ENCODE measurements at places on chromosomes 13 and 19. TPM values are rescaled to one million over a fixed set of nuclear protein-coding genes. Genes with fewer than 3 reads are reported as not detected.
A peak's percentile ranks its signal among the peaks of the same experiment; 100 is the strongest.

The PSG1 gene
- total RNA-seq, result 1.4 TPM

The RASIP1 gene
- 0.26 TPM for total RNA-seq

The KLK14 gene
- total RNA-seq, result not detected

The UFM1 gene
- 69.5 TPM for total RNA-seq

The PCP2 gene
- not detected for total RNA-seq

The PLPP2 gene
- not detected for total RNA-seq

The PLIN4 gene
- total RNA-seq, result not detected

The ZNF486 gene
- total RNA-seq, result 3.0 TPM

DNA sequence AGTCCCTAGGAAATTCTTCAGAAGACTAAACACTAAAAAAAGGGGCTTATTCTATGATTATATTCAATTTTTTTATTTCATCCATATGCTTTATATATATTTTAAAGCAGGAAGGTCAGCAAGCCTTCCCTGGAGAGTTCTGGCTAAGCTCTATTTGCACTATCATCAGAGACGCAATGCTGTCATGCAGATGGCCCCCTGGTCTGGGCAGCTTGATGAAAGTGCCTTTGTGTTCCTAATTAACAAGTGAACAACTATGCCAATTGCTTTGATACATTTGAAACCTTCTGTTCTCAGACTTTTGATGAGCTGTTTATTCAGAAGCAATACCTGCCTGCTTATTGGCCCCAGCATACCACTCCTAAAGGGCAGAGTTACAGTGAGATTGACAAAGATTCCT is 1344.6 kb downstream of the OLFM4 start:
- DNase-seq, result no peak

- DNase-seq, result no peak
These were observed 114.6 kb downstream of the TDRD3 start for GRCh38 chr13:60511637-60512036.

- no peak for DNase-seq
These were observed 65.6 kb downstream of the CELF5 start for GRCh38 chr19:3289971-3290569.

DNA sequence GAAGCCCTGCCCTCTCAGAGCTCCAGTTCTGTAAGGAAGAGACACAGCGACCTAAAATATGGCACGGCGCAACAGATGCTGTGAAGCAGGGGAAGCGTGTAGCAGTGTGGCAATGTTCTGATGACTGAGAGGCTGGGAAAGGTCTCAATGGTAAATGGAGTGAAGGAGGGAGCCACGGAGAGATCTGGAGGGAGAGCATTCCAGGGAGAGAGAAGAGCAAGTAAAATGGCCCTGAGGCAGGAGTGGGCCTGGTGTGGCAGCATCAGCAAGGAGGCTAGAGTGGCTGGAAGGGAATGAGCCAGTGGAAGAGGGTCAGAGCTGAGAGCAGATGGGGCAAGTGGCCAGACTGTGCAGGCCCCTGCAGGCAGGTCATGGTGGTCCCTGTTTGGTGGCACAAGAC is 16.4 kb downstream of the RCN3 start:
- no peak for DNase-seq

- DNase-seq, result no peak
These were observed at the start of gene DCT for GRCh38 chr13:94479616-94480015. DCT (minus strand) TSS chr13:94479682; CDS start chr13:94479255, 427 bp downstream.

- no peak for DNase-seq
These were observed 21.8 kb downstream of the MCF2L start for GRCh38 chr13:112990783-112991182.

DNA sequence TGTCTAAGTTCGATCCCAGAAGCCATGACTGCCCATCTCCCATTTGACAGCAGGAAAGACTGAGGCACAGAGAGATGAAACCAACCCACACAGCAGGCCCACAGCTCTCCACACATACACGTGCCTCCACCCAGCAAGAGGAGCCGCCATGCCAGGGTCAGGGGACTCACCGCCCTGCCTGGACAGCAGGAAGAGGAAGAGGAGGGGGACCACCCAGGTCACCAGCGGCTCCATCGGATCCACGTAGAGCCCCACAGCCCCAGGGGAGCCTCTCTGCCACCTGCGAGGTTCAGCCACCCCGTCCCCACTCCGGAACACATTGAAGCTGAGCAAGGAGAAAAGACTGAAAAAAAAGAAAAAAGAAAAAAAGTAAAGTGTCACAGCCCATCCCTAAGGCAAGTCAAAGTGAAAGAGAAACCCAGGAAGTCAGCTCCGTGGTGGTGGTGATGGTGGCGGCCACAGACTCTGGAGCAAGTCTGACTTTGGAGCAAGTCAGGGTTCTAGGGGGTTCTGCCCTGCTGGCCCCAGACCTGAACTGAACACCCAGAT is at the start of gene IL12RB1:
Gene IL12RB1, minus strand, starts transcription at position 345 of the 549 bp plus-strand sequence. Its CDS starts 111 bp downstream, at position 234.
- DNase-seq, result no peak

DNA sequence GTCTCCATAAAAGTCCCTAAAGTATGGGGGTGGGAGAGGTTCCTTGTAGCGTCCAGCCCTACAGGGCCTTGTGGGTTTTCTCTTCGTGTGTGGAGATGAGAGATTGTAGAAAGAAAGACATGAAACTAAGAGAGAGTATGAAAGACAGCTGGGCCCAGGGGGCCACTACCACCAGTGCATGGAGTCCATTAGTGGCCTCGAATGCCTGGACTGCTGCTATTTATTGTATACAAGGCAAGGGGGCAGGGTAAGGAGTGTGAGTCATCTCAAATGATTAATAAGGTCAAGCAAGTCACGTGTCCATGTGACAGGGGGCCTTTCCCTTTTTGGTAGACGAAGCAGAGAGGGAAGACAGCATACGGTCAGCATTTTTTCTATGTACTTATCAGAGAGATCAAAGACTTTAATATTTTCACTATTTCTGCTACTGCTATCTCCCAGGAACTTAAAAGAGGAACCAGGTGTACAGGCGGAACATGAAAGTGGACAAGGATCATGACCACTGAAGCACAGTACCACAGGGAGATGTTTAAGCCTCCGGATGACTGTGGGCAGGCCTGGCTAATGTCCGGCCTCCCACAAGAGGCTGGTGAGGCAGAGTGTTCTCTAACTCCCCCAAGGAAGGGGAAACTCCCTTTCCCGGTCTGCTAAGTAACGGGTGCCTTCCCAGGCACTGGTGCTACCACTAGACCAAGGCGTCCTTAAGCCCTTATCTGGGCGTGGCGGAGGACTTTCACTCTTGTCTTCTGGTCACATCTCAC is 25.5 kb downstream of the FGF21 start:
- DNase-seq, result peak; percentile 46

DNA sequence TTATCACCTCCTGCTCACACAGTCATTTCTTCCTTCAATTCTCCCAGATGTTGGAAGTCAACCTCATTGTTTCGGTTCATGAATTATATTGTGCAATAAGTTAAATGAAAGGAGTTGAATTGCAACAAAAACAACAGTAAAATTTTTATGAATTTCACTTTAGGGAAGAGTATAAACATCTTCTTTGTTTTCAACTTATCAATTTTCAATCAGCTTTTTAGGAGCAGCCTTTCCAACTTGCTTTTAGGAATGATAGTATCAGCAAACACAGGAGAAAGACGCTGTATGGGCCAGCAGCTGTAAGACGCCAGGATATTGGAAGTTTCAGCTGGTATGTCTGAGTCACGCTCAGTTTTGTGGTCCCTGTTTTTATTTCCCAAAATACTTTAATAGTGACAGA is 132.5 kb upstream of the ARGLU1 start:
- peak; percentile 18 for DNase-seq

- DNase-seq, result peak; percentile 7
These were observed 19.9 kb downstream of the NWD1 start for GRCh38 chr19:16739546-16739945.

GRCh38 chr19:36420961-36421748 is 2.7 kb upstream of the ZFP82 start:
- no peak for DNase-seq

GRCh38 chr13:77752512-77753069 is 55.1 kb downstream of the SLAIN1 start:
- DNase-seq, result no peak

DNA sequence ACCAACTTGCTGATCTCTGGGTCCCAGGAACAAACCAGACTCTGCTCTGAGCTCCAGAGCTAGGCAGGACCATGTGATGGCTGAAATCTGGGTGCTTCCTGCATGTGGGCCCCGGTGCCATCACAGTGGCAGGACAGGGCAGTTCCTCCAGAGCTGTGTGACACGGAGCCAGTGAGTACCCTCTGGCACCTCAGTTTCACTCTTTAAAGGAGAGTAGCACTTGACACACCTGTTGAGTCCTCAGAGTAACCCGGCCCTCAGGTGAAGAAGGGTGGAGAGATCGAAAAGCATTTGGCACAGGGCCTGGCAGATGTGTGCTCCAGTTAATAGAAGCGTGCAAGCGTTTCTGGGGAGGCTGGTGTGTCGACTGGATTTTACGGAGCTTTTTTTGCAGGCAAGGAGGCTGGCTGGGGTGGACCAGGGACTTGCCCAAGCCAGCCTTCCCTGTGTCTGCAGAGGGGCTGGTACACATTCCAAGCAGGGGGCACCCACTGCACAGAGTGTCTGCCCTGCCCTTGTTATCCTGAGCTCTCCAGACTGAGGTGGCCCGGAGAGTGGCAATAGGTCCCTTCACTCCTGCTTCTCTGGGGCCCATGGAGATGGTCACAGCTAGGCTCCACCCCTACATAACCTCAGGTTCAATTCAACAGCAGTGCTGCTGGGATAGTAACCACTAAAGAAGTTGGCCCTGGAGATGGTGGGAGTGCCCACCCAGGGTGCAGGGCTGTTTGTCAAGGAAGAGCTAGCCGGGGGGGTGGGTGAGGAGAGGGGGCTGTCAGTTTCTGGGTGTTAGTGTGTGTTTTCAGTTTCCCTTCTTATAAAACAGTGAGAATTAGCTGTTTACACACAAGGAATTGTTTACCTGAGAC is 8.3 kb downstream of the RPS19 start:
- DNase-seq, result no peak

- DNase-seq, result no peak
These were observed 1618.7 kb downstream of the OLFM4 start for GRCh38 chr13:54647275-54647674.

DNA sequence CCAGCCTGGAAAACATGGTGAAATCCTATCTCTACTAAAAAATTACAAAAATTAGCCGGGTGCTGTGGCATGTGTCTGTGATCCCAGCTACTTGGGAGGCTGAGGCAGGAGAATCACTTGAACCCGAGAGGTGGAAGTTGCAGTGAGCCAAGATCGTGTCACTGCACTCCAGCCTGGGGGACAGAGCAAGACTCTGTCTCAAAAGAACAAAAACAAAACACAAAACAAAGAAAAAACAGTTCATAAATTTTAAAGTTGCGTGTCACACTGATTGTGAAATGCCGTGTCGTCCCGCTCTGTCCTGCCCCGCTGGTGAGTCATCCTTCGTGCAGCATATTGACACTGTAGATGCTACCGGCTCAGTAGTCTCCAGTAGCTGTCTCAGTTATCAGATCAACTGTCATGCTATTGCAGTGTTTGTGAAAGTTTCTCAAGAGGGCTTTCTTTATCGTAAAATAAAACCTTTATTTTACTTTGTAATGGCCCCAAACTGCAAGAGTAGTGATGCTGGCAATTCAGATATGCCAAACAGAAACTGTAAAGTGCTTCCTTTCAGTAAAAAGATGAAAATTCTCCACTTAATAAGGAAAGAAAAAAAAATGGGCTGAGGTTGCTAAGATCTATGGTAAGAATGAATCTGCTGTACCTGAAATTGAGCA is 36.4 kb upstream of the IGFL1 start:
- peak; percentile 64 for DNase-seq

DNA sequence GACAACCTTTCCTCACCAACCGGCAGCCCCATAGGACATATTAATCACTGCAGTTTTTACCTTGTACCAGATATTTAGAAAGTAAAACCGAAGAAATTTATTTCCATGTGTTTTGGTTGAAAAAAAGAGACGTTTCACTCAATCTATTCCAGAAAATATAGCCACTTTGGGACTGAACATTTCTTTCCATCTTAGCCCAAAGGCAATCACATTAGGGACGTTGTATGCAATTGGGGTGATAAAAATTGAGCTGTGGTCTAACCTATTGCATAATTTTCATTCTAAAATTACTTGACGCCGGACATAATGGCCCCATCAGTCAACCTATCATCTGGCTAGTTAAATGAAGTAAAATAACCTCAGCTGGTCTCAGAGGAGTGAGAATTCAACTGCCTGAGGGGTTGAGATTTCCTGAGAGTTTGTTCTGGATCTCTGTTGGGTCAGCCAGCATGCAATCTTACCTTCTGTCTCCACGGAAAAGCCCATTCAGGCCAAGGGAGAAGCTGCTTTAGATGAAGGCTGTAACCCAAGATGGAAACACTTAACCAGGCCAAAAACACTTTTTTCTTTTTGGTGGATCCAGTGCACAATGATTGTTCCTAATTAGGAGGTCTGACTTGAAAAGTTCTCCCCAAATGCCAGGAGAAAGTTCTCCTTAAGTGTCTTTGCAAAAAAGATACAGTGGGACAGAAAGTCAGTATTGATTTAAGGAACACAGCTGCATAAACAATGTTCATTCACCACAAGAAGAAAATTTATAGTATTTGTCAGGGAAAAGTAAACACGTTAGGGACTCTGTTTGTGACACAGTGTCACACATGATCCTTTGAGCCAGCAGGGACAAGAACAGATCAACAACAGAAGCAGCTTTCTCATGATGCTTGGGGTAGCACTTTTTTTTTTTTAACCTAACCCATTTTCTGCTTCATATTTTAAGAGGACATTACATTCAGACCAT is 34.1 kb downstream of the DLEU7 start:
- DNase-seq, result peak; percentile 43

GRCh38 chr13:57627663-57628062 is 3.9 kb upstream of the PCDH17 start:
- DNase-seq, result no peak

DNA sequence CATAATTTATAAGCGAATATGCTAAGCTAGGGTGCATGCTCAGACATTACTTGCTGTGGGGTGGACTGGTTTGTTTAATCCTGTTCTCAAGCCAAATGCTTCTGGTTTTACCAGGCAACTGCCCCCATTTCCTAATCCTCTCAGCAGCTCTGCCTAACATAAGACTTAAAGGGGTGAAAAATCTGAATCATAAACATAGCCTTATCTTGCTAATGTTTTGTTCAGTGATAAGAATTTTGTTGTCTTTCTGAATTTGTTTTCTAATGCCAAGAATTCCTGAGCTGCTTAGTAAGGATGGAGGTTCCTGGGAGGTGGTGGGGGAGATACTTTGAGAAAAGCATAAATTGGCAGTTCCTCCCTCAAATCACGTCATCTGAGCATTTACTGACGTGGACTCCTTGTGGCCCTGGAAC is 42.7 kb downstream of the ING1 start:
- DNase-seq, result no peak
